Naive thymus-derived CD8-positive, alpha-beta T cell (primary cell): ENCODE measurements at places on chromosomes 7 and 10. TPM values are rescaled to one million over a fixed set of nuclear protein-coding genes. Genes with fewer than 3 reads are reported as not detected.

DNA sequence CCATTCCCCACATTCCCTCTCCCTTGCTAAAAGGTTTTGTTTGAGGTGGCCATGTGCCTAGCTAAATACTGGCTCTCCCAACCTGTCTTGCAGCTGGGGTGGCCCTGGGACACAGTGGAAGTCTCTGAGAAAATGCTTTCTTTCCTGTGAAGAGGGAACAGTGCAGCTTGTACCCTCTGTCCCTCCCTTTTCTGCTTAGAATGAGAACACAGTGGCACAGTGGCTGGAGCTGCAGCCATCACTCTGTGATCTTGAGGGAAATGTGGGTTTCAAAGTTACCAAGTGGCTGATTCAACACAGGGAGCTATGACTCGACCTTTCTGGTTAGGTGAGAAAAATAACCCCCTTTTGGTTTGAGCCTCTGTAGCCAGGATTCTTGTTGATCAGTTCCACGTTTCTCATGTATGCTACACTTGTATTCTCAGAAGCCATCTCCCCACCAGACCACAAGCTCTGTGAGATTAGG, 62.7 kb upstream of the CARD11 start:
- no peak for DNase-seq

GRCh38 chr7:153835103-153835502, 217.1 kb upstream of the DPP6 start:
- no peak for DNase-seq

GRCh38 chr10:121495719-121496118, 102.5 kb downstream of the FGFR2 start:
- DNase-seq = no peak

DNA sequence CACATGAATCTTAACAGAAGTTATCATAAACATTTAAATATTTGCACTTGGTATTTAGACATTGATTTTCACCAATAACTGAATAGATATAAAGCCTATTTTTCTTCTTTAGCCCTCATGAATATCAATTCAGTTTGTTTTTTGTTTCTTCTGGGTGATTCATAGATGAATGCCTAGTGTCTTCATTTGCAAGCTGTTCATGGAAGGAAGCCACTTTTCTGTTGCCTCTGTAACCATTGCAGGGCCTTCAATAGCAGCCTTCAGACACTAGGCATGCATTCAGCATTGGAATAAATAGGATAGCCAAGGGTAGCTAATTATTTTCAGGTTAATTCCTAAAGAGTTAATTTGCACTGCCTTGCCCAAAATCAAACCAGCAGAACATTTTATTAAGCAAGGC, 375.3 kb downstream of the DPP6 start:
- DNase-seq = no peak

GRCh38 chr7:92916770-92917224, 80.4 kb upstream of the CDK6 start:
- no peak for DNase-seq

GRCh38 chr7:156282816-156283215, 357.8 kb upstream of the RNF32 start:
- DNase-seq = no peak

UTF1 gene
- total RNA-seq = not detected

DGKI gene
- not detected for total RNA-seq

- no peak for DNase-seq
These were observed 239.6 kb upstream of the KLF14 start for GRCh38 chr7:130973637-130974036.

DNA sequence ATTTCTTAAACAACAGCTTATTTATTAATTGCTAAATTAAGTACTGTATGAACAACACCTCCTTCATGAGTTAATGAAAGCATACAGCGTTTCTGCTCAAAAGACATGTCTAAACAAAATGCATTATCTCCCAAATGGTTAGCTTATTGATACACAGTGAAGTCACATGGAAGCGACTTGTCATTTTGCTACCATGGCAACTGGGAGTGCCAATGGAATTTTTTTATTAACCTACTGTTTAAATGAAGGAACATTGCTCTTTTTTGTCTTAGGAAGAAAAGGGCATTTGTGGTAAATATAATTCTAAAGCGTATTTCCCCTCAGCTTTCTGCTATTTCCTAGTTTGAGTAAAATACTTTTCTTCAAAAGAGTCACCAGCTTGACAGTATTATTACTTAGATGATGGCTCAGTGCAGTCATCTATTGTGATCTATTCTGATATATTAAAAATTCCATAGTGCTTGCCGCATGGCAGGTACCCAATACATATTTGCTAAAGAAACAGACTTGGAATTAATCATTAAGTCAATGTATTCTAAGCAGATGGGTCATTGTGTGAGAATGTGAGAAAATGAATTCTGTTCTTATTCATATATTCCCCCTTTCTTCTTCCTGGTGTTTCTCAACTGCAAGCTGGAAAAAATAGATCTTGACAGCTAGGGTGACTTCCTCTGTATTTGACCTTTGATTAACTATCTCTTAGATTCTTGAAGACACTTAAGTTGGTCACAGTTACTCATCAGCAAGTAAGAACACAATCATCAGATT, 818.3 kb downstream of the MAGI2 start:
- DNase-seq = no peak

- no peak for DNase-seq
These were observed 13.4 kb upstream of the NT5C3A start for GRCh38 chr7:33075818-33076518.

SLC13A4 gene
- not detected for total RNA-seq

DNA sequence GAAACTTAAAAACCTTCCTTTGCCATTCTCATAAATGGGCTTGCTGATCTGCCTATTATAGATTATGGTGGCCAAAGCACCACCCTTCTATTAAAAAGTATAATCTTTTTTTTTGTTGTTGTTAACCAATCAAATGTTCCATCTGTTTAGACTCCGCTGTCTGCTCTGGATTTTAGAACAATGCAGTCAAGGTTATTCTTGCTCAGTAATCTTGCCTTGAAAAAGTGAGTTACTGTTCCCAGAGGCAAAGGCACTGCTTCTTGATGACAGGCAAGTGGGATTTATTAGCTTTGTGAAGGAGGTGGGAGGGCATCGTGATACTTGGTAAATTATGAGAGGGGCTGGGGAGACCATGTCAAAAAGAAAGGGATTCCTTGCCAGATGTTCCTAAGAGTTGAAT, 143.5 kb downstream of the KIAA1217 start:
- no peak for DNase-seq

CTAGE15 gene
- not detected for total RNA-seq

DNA sequence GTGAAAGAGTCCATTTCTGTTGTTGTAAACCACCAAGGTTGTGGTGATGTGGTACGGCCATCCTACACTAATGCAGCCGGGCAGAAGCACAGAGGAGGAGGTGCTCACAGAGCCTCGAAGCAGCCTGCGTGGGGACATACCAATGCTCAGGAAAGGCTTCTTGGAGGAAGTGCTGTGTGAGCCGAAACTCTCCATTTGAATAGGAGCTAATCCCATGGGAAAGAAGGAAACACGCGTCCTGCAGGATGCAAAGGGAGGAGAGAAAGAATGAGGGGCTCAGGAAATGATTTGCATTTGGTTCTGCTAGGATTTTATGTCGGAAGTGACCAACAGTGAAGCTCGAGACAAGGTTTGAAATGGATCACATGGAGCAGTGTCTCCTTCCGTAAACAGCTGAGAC, 477.9 kb upstream of the ANKRD30A start:
- no peak for DNase-seq

GRCh38 chr7:29641651-29642050, 78.0 kb downstream of the PRR15 start:
- DNase-seq = no peak

IDI1 gene
- 33.9 TPM for total RNA-seq

DNA sequence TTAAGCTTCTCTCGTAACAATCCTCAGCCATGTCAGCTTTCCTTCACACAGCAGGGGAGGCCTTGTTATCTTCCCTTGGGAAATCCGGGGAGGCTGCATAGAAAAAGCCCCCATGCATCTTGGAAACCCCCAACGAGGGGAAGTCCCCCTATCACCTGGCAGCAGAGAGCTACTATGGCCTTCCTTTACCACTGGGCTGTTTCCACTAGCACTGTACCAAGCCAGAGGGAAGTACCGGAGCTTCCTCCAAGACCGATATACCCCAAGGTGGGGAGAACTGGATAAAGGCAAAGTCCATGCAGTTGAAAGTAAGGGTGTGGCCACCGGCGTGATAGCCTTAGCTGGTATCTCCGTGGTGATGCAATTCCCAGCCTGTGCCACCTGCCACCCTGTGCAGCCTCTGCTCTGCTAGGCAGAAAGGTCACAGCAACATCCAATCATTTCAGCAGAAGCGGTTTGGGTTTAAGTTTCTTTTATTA, 4.4 kb upstream of the CLIP2 start:
- DNase-seq = no peak
